Activated naive CD4-positive, alpha-beta T cell treated with anti-CD3 and anti-CD28 coated beads, Interleukin-2, amount 50 U/mL, for 72 hours (primary cell): ENCODE measurements at places on chromosomes 5 and 9. TPM values are rescaled to one million over a fixed set of nuclear protein-coding genes. Genes with fewer than 3 reads are reported as not detected.

- no peak for DNase-seq
Measured at GRCh38 chr9:106797299-106797698, 65.7 kb upstream of the ZNF462 start.

DNA sequence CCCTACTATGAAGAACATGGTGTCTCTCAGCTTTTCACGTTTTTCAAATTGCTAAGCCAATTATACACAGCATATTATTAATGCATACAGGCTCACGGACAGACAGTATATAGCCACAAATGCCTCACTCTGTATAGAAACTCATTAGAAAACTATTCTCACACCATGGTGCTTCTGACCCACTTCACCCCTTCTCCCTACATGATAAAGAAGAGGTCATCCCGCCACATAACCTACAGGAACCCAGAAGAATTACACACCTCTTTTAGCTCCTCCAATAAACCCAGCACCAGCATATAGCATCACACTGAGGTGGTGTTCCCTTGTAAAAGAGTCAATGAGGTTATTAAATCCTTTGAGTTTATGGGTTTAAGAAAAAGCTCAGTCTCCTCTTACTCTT is 5.6 kb downstream of the TLE1 start:
- no peak for DNase-seq

GRCh38 chr5:148853868-148854267 is 27.5 kb downstream of the ADRB2 start:
- no peak for DNase-seq

DNA sequence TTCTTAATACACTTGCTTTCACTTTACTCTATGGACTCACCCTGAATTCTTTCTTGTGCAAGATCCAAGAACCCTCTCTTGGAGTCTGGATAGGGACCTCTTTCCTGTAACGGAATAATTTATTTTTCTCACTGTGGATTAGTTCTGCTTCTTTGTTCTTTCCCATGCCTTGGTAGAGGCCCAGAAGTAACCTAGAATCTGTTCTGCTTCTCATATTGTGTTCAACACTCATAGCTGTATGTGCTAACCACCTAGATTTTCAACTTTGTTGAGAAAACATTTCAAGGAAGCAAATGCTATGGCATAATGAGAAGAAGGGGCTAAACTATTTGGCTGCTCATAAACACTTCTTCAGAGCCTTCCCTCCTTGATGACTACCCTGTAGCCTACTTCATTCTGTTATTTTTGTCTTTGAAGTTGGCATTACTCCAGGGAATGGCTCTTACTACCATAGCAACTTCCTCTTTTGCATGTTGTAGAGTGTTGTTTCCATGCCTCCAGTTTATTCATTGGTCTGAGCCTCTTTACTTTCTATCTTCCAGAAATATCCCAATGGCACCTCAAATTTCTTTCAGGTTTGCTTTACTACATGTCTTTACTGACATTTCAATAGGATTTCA is 74.3 kb downstream of the KIAA0825 start:
- DNase-seq, result no peak

DNA sequence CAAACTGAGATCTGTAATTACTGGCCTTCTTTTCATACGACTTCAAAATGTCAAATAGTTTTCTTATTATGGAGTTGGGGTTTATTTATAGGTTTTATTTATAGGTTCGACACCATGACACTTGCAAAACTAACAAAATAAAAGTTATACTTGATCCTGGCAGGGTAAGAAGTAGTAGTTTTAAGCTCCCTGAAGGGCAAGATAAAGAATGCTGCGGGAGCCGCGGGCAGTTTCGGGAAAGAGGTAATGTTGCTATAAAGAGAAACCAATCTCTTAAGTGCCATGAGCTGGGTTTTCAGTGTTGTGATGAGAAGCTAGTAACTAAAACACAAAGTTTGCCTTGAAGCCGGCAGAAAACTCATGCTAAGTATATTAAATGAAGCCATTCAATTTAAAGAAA is 24.8 kb downstream of the PTPN3 start:
- no peak for DNase-seq

DNA sequence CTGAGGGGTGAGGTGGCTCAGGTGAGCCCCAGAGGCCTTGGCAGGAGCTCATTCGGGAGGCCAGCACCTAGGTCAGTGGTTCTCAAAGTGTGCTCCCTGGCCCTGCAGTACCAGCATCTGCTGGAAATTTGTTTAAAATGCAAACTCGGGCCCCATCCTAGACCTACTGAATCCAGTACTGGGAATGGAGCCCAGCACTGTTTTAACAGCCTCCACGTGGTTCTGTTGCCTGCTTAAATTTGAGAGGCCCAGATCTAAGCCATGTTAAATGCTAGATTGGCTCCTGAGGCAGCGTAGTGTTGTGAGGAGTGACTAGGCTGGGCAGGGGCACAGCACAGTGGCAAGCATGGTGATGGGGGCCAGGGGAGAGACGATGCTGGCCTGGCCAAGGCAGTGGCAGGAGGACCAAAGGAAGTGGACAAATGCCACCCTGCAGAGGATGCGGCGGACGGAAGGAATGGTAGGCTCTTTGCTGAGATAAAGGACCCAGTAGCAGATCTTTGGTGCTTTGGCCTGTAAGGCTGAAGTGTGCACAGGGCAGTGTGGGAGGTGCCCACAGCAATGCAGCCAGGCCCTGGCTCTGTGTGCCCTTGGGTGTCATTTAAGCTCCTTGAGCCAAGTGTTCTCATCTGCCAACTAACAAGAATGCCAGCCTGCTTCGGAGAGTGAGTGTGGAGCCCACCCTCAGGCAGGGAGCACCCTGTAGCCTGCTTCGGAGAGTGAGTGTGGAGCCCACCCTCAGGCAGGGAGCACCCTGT is 4.2 kb downstream of the PRR7 start:
- no peak for DNase-seq

DNA sequence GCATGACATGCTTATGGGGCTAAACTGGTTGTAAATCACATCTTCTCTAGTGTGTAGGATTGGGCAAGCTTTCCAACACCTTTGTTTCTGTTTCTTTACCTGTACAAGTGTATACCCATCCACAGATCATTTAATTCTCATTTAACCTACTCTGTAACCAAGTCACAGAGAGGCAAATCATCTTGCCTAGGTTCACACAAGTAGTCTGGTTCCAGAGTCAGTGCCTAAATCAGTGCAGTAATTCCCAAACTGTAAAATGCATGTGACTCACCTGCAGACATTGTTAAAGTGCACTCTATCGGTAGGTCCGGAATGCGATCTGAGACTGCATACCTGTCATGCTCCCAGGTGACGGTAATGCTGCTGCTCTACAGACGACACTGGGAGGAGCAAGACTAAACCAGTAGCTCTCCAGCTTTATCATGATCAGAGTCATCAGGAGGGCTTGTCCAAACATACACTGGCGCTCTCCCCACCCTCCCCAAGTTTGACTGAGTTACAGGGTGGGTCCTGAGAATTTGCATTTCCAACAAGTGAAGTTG is 107.9 kb upstream of the FREM1 start:
- DNase-seq, result no peak

GRCh38 chr5:157219491-157220271 is 39.0 kb downstream of the ITK start:
- peak; percentile 74 for DNase-seq

DNA sequence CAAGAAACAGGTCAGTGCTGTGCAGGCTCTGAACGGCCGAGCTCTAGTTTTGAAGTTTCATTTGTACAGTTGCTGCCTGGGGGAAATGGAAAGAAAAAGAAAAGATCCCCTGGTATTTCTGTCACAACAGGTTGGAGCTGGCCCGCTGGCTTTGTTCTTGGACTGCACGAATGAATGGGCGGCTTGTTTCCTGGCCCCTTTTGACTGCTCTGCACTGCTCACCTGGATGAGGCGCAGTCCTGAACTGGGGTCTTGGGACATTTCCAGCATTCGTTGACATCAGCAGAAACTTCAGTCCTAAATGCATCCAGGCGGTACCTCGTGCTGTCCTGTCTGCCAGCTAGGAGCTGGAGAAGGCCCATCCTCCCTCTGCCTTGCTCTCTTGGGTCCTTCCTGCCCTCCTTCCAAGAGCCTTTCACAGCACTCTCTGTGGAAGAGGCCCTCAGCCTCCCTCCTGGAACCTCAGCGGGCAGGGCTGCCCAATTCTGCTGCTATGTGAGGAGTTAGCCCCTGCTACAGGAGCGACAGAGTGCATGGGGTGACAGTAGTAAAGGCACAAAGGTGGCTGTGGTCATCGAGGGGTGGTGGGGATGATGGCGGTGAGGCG is 189.2 kb downstream of the FSTL4 start:
- no peak for DNase-seq

DNA sequence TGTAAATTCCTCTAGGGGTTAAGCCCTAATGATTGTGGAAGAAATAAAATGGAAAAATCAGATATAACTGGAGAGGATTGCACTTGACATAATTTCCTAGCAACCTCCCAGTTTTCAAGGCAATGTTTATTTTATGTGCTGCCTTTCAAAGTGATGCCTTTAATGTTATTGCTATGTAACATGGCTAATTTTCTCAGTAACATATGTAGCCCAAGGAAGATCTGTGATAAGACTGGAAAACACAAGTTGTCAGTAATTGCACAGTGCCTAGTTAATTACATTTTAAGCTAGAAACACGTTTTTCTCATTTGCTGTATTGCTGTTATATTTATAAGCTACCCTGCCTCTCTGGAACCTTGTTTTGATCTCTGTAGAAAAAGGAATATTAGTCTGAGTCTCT is 49.2 kb upstream of the KCNN2 start:
- no peak for DNase-seq

GRCh38 chr5:131533836-131534235 is 101.2 kb downstream of the RAPGEF6 start:
- no peak for DNase-seq

DNA sequence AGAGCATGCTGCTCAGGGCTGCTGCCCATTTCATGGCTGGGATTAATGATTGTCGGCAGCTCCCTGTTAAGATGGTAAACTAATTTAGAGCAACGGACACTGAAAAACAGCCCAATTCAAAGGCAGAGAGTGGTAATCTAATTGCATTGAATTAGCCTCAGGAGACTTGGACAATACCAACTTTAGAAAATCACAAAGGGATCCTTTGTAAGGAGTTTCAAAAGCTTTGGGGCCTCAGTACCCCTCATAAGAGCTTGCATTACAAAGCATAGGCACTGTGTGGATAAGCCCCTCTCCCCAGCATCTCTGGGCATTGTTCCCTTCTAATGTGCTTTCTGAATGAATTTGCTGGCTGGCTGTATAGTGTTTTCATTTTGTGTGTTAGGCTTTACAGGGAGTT is 6.7 kb downstream of the GLRA1 start:
- DNase-seq, result no peak

- no peak for DNase-seq
Measured at GRCh38 chr9:88583901-88584596, 49.1 kb downstream of the NXNL2 start.

DNA sequence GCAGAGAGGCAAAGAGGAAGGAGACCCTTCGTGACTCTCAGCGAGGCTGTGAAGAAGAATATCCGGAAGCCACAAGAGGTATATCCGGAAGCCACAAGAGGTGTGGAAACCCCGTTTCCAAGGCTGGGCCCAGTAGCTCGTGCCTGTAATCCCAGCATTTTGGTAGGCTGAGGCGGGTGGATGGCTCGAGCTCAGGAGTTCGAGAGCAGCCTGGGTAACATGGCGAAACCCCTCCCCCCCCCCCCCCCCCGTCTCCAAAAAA is 612 bp upstream of the BBLN start:
- DNase-seq, result peak; percentile 70

GRCh38 chr9:6965566-6965965 is 207.8 kb downstream of the KDM4C start:
- DNase-seq, result no peak

GRCh38 chr9:120902569-120903535 is 23.7 kb downstream of the TRAF1 start:
- no peak for DNase-seq

GRCh38 chr5:112374818-112375217 is 44.3 kb downstream of the EPB41L4A start:
- DNase-seq, result no peak

GRCh38 chr9:14869671-14870070 is 40.6 kb downstream of the FREM1 start:
- no peak for DNase-seq

STPG3 gene
- not detected for total RNA-seq

PCDHGB1 gene
- total RNA-seq, result not detected

DRD1 gene
- not detected for total RNA-seq

RGP1 gene
- 35.1 TPM for total RNA-seq
